ENCODE measurements at places on chromosomes 12 and 14.

- no peak for DNase-seq
Measured at GRCh38 chr12:123971449-123971769, 1.2 kb downstream of the CCDC92 start.

GRCh38 chr12:116067892-116068291, 209.6 kb downstream of the MED13L start:
- DNase-seq, result no peak

GRCh38 chr14:94517641-94518257, 8.5 kb upstream of the SERPINA12 start:
- no peak for DNase-seq

DNA sequence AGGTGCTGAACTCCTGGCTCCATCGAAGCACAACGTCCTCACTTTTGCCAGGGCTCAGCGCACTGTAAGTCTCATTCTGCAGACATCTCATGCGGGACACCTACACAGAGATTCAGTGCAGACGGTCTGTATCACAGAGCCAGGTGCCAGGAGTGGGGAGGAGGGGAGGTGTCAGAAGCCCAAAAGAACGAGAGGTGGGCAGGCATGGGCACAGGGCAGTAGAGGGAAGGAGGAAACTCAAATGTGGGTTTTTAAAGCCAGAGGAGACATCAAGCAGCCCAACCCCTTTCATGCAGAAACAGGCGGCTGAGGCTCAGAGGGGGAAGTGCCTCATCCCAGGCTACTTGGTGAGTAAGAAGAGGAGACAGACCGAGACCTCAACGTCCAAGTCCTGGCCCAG, 2.5 kb upstream of the LPAR5 start:
- no peak for DNase-seq

DNA sequence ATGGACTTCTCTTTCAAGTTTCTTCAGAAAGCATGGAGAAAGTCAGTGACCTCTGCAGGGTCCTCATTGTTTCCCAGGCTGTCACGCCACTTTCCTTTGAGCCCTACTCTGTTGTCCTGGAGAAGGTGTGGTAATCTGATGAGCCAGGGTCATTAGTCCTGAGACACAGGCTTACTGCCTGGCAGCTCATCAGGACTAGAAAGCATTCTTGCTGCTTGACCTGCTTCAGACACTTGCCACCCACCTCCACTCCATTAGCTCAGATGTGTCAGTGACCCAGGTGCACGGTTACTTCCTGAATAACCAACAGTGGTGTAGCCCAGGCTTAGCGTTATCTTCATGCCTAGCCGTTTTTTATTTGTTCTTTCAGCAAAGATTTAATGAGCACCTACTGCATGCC, 93.9 kb downstream of the FGD4 start:
- DNase-seq, result no peak

DNA sequence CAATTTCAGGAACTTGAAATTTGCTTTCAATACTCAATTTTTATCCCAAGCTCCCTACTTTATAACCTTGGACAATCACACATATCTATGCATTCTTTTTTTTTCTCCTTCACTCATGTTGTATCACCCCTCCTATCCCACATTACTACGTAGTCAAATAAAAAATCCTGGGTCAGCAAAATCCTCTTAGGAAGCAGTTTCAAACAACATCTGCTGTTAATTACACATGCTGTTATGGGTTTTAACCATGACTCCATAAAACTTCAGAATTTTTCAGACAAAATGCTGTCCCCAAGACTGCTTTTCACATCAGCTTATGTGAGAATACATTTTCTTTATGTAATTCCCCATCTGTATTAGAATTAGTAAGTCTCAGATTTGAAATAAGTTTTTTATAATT, 61.7 kb downstream of the LRFN5 start:
- DNase-seq, result no peak

DNA sequence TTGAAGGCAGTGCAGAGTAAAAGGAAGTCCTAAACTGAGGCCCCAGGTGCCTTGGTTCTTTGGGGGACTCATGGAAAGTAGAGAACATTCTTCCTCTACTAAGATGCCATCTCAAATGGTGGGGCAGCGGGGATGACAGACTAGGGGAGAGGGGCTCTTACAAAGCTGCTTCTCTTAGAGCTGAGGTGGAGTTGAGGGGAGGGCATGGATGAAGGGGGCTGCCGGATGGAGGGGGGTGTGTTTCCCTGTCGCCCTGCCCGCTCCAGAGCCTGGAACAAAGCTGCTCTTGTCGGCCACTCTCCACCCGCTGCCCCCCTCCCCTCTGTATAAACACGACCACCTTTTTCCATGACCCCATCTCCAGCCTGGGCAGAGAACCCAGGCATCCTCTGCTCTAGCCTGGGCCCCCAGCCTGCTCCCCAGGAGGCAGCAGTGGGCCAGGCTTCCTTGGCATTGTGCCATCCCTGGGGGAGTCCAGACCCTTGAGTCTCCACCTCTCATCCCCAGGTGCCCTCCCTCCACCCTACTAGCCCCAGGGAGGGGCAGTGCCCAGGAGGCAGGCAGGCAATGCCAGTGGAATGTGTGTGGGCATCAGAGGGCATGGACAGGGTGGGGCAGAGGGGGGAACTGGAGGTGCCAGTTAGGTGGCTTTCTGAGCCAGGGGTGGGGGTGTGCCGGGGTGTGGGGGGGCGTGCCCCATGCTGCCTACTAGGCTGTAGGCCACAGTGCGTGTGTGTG, 1.7 kb downstream of the RARG start:
- no peak for DNase-seq

- no peak for DNase-seq
Measured at GRCh38 chr12:115147916-115148315, 463.9 kb upstream of the TBX3 start.

DNA sequence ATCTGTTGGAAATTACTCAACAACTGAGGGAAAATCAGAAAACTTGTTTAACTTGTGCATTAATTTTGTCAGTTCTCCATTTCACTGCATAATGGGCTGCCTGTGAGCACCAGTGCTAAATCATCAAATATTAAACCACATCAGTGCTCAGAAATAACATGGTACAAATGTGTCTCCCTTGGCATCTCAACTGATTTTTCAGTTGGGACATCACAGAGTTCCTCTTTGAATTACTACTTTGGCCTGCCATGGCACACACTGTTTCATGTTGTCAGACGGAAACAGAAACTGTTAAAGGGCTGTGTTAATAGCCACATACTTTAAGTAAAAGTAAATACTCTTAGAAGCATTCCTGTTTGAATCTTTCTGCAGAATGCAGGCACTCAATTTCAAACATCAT, 42.1 kb upstream of the STRN3 start:
- DNase-seq, result no peak

GRCh38 chr12:90794212-90794611, 160.8 kb downstream of the CCER1 start:
- no peak for DNase-seq

DNA sequence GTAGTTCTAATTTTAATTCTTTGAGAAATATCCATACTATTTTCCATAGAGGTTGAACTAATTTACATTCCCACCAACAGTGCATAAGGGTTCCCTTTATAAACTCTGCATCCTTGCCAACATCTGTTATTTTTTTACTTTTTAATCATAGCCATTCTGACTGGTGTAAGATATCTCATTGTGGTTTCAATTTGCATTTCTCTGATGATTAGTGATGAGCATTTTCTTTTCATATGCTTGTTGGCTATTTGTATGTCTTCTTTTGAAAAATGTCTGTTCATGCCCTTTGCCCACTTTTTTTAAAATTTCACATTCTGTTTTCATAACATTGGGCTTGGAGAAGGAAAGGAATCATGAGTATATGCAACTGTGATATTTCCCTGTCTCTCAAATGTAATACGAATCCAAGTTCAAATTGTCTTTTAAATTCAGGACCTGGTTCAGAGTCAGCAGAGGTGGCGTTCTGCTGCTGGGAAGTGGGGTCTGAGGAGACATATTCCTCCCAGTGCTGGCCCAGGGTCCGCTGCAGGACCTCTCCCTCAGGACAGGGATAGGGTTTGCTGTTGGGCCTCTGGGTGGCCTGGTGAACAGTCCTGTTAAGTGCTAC, 81.2 kb upstream of the ETV6 start:
- no peak for DNase-seq

- DNase-seq, result no peak
Measured at GRCh38 chr14:22479776-22480464, 109.1 kb downstream of the DAD1 start.

DNA sequence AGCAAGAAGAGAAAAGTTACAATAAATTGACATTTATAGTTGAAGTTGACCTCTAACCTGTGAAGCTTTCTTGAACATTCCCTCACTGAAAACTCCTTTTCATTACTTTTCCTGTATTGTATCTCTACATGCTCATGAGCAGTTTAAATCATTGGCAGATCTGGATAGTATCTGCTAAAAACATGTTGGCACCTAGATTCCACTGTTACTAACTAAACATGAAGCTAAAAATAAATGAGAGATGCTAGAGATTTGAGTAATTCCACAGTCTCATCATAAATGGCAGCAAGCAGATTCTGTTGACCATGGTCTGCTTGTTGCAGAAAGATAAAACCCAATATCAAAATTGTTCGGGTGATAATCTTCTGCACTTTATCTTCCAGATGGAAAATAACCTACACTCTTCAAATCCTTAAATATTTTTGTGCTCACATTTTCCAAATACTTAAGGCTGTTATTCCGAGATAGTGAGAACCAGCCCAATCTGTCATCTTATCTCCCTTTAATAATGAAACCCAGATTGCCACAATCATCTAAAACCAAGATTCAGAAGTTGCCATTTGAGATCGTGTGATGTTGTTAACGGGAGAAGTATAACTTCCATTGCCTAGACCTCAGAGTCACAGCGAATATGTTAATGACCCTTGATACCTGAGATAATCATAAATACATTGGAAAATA, 171.0 kb upstream of the DAAM1 start:
- DNase-seq, result peak; percentile 29

DNA sequence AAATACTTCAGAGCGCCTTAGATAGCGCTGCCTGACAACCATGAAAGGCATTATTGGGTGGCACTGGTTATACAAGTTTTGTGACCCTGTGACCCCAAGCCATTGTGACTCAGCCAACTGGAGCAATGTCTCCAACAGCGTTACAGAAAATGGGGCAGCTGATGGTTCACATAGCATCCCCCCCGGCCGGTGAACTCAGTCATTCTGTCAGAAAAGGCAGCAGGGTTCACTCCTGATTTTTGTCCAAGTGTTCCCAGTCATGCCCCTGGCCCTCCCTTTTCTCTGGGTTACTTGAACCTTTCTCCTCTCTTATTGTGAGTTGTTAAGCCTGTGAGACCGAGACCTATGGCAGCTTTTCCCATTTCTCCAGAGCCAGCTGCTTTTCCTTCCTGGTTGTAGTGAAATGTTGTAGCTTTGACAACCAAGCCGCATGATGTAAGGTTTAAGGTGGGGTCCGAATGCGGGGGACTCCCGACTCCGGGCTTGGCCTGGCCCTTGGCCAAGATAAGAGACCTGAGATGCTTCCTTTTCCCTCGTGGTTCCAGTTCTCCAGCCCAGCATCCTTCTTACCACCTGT, 22.0 kb downstream of the CD9 start:
- DNase-seq, result peak; percentile 69

Data from trophoblast cell (in vitro differentiated cells and primary cell).